ENCODE measurements at places on chromosomes 5 and 9.

- no peak for DNase-seq
These were observed 615.4 kb upstream of the KLF4 start for GRCh38 chr9:108104991-108105390.

GRCh38 chr9:14021871-14022525 is 291.9 kb downstream of the NFIB start:
- DNase-seq = no peak

GRCh38 chr9:75500479-75500878 is 390.0 kb upstream of the PCSK5 start:
- no peak for DNase-seq

- no peak for DNase-seq
These were observed 56.4 kb upstream of the MYO10 start for GRCh38 chr5:16992444-16992843.
